ENCODE measurements at places on chromosomes 2 and 18. TPM values are rescaled to one million over a fixed set of nuclear protein-coding genes. Genes with fewer than 3 reads are reported as not detected.

- no peaks in the 10 kb centered on the region for H3K36me3 ChIP-seq
- DNase-seq = no peak
- H3K27me3 ChIP-seq = no peaks in the 10 kb centered on the region
- H3K4me1 ChIP-seq = no peaks in the 10 kb centered on the region
- no peak overlapping the region for H3K4me3 ChIP-seq
Measured at GRCh38 chr18:72833471-72833870, 34.3 kb downstream of the NETO1 start.

Gene FBXO36
- 10.1 TPM for polyA plus RNA-seq

Gene VIT
- polyA plus RNA-seq = not detected

DNA sequence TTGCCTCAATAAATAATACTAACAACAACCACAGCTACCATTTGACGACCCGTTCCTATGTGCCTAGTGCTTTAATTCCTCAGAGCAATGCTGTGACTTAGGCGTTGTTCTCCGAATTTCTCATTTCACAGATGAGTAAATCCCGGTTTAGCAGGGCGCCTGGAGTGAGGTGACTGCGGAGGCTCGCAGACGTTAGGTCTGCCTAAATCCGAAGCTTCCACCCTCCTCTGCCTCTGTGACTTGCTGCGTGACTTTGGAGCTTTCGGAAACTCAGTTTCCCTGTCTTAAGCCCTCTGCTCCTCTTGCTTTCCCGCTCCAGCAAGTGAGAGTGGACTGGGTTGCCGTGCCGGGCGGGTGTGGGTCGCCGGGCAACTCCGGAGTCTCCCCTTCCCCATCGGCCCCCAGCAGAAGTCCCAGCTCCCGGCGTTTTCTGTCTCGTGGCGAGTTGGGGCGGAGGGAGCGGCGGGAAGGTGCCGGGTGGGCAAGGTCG is 711 bp upstream of the ATOH8 start:
- H3K4me1 ChIP-seq = peaks cover 5% of the 10 kb centered on the region
- H3K4me3 ChIP-seq = peak overlapping the region; percentile 47
- H3K27ac ChIP-seq = no peak overlapping the region
- H3K36me3 ChIP-seq = no peaks in the 10 kb centered on the region
- peaks cover 53% of the 10 kb centered on the region for H3K27me3 ChIP-seq

Measured in cardiac muscle cell (in vitro differentiated cells and primary cell).